Osteocyte (in vitro differentiated cells): ENCODE measurements at places on chromosomes 13 and 19. TPM values are rescaled to one million over a fixed set of nuclear protein-coding genes. Genes with fewer than 3 reads are reported as not detected.

- H3K36me3 ChIP-seq = peaks cover 4% of the 10 kb centered on the region
- DNase-seq = no peak
- H3K4me3 ChIP-seq = no peak overlapping the region
- H3K27me3 ChIP-seq = no peaks in the 10 kb centered on the region
- no peak overlapping the region for H3K27ac ChIP-seq
These were observed 17.3 kb downstream of the PRKCSH start for GRCh38 chr19:11452620-11453310.

DNA sequence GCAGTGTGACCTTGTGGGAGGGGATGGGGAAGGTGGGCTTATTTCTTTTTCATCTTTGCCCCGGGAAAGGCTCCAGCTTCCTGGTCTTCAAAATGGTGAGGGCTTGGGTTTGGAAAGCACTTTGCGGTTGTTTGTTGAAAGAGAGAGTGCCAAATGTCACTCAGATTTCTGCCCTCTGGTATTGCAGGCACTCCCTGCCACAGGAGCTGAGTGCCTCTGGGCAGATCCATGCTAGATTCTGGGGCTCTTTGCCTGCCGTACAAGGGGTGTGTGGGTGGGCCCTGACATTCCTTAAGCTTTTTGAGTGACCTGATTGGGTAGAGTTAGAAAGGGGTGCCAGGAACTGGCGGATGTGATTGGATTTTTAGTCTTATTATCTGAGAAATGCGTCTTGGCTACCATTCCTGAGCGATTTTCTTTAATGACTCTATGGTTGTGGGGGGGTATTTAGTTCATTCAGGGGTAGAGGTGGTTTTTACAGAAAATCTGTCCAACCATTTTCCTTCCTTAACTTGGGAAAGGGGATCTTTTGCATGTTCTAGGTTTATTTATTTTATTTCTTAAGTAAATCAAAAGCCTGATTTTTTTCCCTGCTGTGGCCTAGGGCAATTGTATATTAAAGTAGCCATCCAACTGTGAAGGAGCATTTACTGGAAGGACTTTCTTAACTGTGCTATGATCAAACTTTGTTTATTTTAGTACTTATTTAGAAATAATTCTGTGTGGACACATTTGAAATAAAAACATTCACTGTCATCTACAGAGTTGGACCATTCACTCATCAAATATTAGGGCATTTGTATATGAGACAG lies 3.2 kb downstream of the ARHGAP35 start:
- no peak overlapping the region for H3K4me3 ChIP-seq
- no peaks in the 10 kb centered on the region for H3K27me3 ChIP-seq
- H3K27ac ChIP-seq = no peak overlapping the region
- H3K4me1 ChIP-seq = peaks cover 6% of the 10 kb centered on the region
- no peak for DNase-seq
- peaks cover 2% of the 10 kb centered on the region for H3K36me3 ChIP-seq

Gene LHB
- total RNA-seq = not detected in 2 replicates

DNA sequence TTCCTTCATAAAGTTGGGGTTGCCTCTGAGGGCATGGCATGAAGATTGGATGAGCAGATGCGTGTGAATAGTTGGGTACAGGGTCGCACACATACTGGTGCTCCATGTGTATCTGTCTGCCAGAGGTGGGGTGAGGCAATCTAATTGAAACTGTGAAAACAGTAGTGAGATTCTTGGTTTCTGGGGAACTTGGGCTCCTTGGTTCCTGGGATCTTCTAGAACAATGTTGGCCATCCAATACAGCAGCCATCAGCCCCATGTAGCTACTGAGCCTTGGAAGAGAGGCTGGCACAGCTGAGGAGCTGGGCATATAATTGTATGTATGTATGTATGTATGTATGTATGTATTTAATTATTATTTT lies 616 bp downstream of the FCHO1 start:
- no peak for DNase-seq
- H3K4me1 ChIP-seq = peaks cover 18% of the 10 kb centered on the region
- H3K27me3 ChIP-seq = no peaks in the 10 kb centered on the region
- H3K36me3 ChIP-seq = no peaks in the 10 kb centered on the region
- H3K4me3 ChIP-seq = no peak overlapping the region
- H3K27ac ChIP-seq = no peak overlapping the region

DNA sequence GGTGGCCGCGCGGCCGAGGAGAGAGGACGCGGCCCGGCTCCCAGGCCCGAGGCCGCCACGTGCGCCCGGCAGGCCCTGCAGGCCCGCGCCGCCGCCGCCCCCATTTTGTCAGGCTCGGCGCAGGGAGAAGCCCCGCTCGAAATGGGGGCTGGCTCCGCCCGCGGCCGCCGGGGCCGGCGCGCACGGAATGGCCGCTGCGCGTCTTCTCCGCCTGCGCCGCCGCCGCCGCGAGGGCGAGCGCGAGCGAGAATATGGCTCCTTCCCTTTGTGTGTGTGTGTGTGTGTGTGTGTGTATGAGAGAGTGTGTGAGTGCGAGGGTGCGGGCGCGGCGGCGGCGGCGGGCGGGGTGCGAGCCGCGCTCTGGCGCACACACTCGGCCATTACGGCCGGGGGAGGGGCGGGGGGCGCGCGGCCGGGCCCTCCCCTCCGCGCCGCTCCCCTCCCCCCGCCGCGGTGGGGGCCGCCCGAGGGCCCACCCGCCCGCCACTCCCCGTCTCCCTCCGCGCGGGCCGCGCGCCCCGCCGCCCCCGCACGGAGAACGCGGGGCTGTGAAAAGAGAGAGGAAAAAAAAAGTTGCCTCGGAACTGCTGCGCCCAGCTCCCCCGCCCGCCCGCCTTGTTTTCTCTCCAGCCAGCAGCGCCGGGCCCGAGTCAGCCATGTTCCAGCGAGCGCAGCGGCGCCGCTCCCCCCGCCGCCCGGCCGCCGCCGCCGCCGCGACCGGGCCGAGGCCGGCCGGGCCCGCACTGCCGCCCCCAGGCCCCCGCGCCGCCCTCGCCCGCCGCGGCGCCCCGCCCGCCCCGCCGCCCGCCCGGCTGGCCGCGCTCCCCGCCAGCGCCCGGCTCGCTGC lies 1.0 kb downstream of the HMGB1 start:
- H3K36me3 ChIP-seq = peaks cover 18% of the 10 kb centered on the region
- peak overlapping the region; percentile 86 for H3K4me3 ChIP-seq
- H3K27me3 ChIP-seq = no peaks in the 10 kb centered on the region

Gene KLK15
- not detected in 2 replicates for total RNA-seq

Gene FARSA
- 55.6 and 60.3 TPM in 2 replicates for total RNA-seq

GRCh38 chr19:21638776-21639175 lies 128.6 kb downstream of the ZNF100 start:
- H3K4me1 ChIP-seq = no peaks in the 10 kb centered on the region
- no peak overlapping the region for H3K4me3 ChIP-seq
- no peaks in the 10 kb centered on the region for H3K27me3 ChIP-seq
- DNase-seq = no peak
- no peaks in the 10 kb centered on the region for H3K36me3 ChIP-seq
